ENCODE measurements at places on chromosomes 4 and X.

DNA sequence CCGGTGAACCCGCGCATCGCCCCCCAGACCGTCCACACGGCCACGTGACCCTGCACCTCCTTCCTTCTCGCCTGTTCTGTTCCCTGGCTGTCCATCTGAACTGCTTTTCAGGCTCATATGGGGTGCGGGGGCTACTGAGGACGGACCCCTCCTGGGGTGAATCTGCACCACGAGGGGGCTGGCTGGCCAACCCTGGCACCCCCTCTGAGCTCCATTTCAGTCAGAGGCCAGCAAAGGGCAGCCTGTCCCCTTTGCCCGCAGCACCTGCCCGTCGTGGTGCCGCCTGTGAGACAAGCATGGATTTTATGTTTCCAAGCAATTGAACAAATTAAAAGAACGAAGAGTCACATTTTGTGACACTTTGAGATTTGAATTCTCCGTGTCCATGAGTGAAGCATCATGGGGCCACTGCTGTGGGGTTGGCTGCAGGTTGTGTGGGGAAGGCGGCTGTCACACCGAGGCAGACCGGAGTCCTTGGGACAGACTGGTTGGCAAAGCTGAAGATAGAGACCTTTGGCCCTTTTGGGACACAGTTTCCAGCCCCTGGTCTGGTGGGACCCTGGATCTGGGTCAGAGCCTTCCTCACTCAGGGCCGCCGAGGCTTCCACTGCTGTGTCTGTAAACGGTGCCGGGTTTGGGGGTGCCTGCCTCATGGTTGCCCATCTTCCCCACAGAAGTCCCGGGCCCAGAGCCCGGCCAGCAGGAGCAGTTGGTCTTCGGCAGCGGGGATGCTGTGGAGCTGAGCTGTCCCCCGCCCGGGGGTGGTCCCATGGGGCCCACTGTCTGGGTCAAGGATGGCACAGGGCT is 5.7 kb downstream of the FGFR3 start:
- DNase-seq = no peak

DNA sequence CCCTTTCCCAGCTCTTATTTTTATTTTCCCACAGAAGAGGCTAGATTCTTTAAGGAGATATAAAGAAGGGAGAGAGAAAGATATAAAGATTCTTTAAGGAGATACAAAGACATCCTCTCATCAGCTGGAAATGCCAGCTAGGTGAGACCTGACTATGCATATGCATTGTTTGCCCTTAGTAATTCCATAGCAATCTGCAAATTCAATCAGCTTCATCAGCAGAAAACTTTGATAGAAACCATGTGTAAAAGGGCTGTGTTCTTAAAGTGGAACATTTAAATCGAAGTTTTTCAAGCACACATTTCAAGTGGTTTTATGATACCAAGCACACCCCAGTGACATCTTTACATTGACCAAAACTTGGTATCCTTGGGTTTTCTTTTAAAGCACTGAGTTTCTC is 24.1 kb downstream of the FHL1 start:
- no peak for DNase-seq

DNA sequence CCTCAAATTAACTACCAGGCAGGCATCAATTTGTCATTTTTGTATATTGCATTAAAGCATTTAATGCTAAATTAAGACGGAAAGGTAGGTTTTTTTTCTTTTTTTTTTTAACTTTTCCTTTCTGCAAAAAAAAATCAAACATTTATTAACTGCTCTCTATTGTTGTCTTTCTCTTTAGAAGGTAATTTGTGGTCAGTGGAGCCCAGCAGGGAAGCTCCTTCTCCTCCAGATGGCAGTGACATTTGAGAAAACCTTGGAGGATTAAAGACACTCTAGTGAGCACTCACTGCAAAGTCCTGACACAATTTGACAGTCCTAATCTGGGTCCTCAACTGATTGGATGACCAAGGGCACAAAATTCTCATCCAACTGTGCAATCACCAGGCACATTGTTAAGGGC is 102.4 kb downstream of the SLIT2 start:
- DNase-seq = no peak

DNA sequence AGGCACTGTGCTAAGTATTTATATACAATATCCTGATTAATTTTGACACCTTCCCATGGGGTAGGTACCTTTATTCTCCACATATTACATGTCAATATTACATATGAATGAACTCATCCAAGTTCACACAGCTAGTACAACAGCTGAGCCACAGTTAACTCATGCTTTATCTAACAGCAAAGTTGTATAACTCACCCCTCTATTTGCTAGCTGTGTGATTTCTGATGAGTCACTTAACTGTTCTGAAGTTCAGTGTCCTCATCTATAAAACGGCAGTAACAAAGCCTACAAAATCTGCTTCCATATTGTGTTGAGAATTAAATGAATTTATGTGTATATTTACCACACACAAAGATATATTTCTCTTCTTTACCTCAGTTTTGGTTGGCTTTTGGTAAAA is 48.2 kb upstream of the KDR start:
- DNase-seq = no peak

- no peak for DNase-seq
These were observed 4.7 kb downstream of the HAND2 start for GRCh38 chr4:173525118-173526011.

- DNase-seq = no peak
These were observed 106.7 kb downstream of the GPM6A start for GRCh38 chr4:175705407-175705806.

GRCh38 chr4:36374836-36375511 is 93.6 kb downstream of the DTHD1 start:
- DNase-seq = no peak

DNA sequence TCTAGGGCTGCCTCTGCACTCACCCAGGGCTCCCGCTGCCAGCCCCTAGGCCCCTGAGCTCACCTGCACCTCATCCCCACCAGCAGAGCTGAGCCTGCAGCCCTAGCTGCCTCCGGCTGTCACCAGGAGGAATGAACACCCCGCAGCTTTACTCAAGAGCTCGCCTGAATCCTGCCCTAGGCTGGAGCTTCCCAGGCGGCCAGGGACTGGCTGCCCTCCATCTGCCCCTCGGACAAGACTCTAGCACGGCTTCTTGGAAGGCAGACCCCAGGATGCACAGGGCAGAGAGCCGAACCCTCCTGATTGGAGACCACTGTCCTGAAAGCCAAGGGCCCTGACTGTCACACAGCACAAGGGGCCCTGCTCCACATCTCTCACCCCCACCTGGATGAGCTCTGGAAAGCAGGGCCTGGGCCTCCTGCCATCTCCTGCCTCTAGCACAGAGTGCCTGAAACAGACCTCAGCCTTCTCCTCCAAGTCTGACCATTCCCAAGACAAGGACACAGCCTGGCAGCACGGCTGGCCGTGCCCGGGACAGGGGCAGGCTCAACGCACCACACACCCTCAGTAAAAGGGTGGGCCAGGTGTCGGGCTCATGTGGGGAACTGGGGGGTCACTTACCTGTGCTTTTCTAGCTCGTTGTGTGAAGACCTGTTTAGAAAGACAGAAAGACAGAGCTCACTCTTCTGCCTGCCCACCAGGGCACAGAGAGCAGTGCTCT is 4.4 kb downstream of the MXD4 start:
- DNase-seq = no peak
